ENCODE measurements at places on chromosomes 6 and 20.

- no peak for DNase-seq
Observed at GRCh38 chr6:16265351-16266341, 27.3 kb downstream of the GMPR start.

- no peak for DNase-seq
Observed at GRCh38 chr20:47179267-47179666, 177.2 kb downstream of the ZMYND8 start.

- no peak for DNase-seq
Observed at GRCh38 chr6:47319867-47320266, 10.2 kb upstream of the TNFRSF21 start.

- no peak for DNase-seq
Observed at GRCh38 chr6:34366639-34366921, 25.9 kb downstream of the NUDT3 start.

DNA sequence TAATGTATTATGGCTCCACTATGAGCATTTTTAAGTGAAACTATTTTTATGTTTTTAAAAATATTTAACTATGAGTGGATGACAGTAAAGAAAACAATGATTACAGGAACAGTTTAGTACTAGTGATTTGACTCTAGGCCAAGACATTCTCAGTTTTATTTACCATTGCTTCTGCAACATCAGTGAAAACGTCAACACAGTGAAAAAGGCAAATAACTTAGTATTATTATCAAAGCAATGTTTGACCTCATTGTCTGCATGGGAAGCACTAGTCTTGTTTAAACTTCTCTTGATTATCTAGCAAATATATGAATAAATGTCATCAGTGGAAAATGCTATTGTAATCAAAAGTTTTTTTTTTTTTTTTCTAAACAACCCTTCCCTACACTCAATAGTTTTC, 165.0 kb downstream of the HTR1B start:
- no peak for DNase-seq

DNA sequence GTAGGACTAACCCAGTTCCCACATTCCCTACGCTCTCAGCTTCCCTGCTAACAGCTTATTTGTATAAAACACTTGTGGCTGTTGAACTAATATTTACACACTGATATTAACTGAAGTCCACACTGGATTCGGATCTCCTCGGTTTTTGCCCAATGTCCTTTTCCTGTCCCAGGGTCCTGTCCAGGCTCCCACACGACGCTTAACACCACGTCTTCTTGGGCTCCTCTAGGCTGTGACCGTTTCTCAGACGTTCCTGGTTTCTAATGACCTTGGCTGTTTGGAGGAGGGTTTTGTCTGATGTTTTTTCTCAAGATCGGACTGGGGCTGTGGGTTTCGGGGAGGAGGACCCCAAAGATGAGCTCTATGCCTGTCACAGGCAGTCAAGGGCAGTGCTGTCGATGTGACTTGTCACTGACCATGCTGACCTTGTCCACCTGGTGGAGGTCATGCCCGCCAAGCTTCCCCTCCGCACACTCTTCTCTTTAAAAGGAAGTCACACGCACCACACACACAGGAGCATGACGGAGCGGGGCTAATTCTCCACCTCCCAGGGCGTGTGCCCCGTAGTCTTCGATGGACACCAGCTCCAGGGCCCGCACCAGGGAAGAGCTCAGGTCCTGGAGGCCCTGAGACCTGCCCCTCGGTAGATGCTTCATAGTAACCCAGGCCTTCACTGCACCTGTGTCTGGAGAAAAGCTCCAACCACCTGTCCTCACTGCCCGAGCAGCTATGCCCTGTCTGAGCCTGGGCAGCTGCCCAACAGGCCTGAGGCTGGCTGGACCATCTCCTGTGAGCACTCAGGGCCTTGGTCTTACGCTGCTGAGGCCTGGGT, 72.0 kb downstream of the TTLL2 start:
- DNase-seq: no peak

DNA sequence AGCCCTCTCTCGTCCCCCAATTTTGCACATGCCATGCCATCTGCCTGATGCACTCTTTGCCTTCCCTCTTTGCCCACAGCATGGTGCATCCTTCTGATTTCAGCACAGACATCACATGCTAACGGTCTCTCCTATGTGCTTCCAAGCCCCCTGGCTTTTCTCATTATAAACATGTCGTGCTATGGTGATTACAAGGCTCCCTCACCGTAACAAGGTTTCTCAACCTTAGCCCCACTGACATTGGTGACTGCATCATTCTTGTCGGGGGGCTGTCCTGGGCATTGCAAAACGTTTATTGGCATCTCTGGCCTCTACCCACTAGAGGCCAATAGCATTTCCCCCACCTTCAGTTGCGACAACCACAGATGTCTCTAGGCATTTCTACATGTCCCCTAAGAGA, 187.2 kb downstream of the TFAP2C start:
- no peak for DNase-seq

DNA sequence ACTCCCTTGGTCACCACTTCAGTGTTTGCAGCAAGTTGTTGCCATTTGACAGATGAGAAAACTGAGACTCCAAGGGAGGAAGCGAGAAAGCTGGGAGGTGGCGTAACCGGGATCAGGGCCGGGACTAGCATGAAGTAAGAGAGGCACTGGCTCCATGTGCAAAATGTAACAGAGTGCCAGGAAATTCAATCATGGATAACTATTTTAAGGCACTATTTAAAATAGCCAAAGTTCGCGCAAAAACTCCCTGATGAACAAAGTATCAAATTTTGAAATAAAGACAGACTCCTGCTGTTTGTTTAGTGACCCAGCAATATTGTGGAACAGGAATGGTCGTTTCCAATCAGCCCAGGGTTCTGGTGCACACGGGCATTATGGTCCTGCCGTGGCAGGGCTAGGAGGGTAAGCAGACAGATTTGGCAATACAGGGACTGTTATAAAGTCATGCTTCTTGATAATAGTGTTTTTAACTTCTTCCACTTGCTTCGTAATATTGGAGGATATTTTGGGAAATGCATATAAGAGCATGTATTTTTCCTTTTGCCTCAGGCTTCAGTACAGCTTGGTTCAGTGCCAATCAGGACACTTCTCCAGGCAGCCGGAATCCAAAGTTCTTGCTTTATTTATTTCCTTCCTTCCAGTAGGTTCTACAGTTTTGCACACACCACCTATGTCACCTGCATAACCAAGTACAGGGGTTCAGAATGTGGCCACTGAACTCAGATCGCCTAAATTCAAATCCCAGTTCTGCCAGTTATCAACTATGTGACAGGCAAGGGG, 141.6 kb downstream of the EYA2 start:
- no peak for DNase-seq

DNA sequence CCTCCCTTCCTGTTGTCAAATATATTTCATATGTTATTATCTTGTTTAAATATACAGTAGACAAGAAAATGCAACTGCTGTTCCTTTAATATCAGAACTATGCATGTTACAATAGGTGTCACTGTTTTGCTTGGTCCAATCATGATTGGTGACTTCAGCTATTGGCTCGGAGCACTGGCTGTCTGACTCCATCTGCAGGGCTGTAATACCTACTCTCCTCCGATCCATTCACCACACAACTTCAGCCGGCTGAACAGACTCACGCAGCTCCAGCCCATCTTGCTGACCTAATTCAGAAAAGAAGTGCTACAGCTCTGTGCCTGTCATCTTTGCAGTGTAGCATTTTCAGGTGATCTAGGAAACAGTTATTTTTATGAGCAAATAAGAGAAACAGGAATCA, at the start of gene BTBD3:
Gene BTBD3 (plus strand): TSS at position 231 of the 400 bp plus-strand sequence. CDS start 383 bp downstream, outside the sequence.
- DNase-seq: no peak

GRCh38 chr6:34154668-34155447, 9.0 kb upstream of the GRM4 start:
- DNase-seq: peak; percentile 48

DNA sequence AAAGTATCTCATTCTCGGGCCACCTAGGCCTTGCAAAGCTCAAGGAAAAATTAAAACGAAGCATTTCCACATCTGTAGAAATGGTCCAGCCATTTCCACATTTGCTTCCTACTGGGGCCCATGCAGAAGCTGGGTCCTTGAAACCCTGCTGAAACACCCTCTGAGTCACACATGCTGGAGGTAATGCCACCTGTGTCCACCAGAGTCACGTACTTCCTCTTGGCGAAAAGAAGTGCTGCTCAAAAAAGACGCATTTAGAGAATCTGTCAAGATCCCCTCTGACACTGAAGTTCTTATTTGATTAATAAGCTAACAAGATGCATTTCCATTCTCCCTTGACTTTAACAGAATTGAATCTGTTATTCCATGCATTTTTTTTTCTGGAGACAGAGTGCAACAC, 423.2 kb downstream of the PREX1 start:
- DNase-seq: no peak

- DNase-seq: no peak
Observed at GRCh38 chr20:11337361-11338130, 580.1 kb upstream of the BTBD3 start.

DNA sequence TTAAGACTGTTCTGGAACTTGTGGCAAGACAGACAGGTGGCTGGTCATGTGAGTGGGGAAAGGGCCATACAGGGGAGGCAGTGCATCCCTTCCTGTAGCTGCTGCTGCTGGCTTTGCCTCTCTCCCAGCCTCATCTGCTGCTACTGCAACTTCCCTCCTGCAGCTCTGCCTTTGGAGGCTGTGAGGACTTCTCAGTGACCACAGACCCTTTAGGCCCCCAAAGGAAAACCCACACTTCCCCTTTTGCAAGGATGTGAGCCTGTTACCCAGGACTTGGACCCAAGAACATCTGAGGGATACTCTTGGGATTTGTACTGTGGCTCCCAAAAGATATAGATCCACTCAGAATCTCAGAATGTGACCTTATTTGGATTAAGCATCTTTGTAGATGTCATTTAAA, 91.0 kb downstream of the TMEM170B start:
- DNase-seq: no peak

DNA sequence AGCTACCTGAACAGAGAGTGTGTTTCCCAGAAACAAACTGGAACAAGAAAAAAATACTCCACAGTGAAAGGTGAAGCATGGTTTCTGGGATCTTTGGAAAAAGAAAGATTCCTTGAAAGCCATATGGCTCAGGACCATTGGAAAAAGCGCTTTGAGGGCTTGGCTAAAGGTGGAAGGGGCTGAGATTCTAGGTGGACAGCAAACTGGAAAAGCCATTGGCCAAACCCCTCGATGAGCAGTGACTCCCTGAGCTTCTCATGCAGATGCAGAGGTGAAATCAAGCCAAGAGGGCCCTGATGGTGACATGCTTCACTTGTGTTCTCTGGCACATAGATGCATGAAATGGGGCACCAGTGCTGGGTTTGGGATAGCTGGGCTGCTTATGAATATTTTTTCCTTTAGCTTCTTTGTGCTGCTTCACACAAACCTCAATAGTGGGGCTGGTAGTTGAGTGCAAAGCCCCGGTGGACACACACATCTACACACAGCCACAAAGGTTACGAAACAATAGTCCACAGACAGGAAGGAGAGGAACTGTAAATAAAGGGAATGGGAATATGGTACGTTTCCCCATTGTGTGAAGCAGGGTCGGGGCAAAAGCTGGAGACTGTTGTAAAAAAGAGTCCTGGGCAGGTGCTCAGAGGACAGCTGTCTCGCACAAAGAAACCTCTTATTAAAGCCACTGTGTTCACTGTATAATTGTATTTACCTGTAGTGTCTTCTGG, 117.8 kb downstream of the FOXA2 start:
- DNase-seq: no peak

- DNase-seq: no peak
Observed at GRCh38 chr6:133891149-133891926, 2.4 kb downstream of the TCF21 start.

DNA sequence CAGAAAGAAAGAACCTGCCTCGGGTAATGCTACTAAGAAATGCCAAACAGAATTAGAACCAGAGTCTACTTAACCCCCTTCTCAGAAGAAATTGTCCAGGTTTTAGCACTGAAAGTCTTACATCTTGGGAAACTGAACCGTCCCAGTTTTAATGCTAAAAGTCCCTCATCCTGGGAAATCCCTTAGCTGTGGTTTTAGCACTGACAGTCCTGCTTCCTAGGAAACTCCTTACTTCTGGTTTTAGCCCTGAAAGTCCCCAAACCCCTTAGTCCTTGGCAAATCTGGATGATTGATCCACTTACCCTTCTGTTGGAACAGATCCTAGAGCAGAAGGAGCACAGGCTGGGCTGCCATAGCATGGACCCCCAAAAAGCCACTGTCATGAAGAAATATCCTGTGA, 4.8 kb upstream of the TMEM14A start:
- DNase-seq: no peak

DNA sequence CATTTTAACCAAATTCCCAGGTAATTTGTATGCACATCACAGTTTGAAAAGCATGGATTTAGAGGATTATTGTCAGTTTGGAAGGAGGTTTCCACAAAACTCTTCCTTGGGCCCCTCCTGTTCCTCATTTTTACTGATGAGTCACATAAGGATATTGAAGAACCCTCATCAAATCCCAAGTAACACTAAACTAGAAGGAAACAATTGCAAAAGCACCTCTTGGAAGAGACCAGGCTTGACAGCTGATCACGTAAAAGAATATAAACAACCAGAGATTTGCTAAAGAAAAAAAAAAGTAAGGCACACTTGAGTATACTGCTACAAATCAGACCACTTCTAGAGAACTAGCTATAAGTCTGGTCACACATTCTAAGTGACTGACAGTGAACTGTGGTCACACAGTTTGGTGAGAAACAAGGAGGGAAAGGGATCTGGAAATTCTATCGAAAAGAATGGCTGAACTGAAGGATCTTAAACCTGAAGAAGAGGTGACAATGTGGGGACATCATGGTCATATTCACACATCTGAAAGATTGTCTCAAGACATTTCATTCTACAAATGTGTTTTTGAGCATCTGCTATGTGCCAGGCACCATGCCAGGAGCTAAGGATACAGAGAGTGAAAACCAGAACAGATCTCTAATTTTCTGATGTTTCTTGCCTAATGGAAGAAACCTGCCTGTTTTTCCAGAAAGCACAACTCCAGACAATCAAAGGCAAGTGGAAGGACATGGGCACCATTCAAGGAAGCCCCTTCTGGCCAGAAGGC, 24.1 kb downstream of the ZHX3 start:
- no peak for DNase-seq

DNA sequence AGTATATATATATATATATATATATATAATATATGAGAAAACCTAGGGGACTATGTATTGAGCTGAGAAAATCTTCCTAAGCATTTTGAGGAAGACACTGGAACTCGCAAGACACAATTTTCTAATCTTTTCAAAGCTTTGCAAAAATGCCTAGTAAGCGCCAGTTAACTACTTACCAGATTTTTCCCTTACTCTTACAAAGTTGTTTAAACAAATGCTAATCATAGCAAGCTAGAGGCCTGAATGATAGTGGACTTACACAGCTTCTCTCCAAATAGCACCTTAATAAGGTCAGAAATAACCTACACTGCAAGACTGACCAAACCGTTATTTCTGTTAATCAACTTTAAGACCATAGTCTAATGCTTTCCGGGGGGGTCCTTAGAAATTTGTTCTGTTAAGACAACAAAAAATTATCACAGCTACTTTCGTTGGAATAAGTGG, 56.1 kb upstream of the HFE start:
- DNase-seq: no peak

GRCh38 chr20:10306440-10307358, 88.1 kb downstream of the SNAP25 start:
- DNase-seq: no peak

GRCh38 chr6:150293019-150293418, 75.8 kb upstream of the IYD start:
- no peak for DNase-seq

GRCh38 chr6:70160276-70160675, 142.6 kb downstream of the COL9A1 start:
- no peak for DNase-seq

GRCh38 chr6:18380158-18380836, 6.9 kb upstream of the RNF144B start:
- DNase-seq: no peak

GRCh38 chr6:110282412-110282811, 75.7 kb downstream of the METTL24 start:
- no peak for DNase-seq

GRCh38 chr6:159038914-159039884, 5.6 kb downstream of the TAGAP start:
- DNase-seq: no peak
